CD4-positive, alpha-beta T cell treated with Interleukin-15 for 1 hour (primary cell): ENCODE measurements at places on chromosomes 7 and 10.

GRCh38 chr7:150329331-150330120 lies 6.2 kb upstream of the ACTR3C start:
- no peak for DNase-seq

GRCh38 chr10:42150428-42151061 lies 487.8 kb downstream of the ZNF33B start:
- DNase-seq = no peak

DNA sequence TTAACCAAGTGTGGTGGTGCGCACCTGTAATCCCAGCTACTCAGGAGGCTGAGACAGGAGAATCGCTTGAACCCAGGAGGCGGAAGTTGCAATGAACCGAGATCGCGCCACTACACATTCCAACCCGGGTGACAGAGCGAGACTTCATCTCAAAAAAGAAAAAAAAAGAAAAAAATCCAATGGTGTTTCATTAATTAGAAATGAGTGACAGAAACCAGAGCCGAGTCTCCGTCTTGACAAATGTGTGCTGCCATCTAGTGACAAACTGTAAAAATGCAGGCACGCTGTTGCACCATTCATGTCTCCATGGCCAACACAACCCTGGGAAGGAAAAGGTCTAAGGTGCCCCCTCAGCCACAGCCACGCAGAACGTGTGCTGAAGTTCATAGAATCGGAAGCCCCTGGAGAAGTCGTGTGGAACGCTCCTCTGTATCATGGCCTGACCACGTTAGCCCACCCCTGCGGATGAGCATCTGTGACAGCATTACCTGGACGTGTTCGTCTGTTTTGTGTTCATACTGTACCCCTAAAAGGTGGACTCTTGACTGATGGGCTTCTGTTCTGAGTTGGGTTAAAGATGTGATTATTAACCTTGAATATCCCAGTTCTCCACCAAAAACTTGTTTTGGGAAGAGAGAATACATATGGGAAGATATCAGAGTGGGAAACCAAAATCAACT lies 94.9 kb downstream of the LYZL2 start:
- DNase-seq = peak; percentile 76

GRCh38 chr10:89963451-89964102 lies 262.2 kb downstream of the KIF20B start:
- DNase-seq = no peak

DNA sequence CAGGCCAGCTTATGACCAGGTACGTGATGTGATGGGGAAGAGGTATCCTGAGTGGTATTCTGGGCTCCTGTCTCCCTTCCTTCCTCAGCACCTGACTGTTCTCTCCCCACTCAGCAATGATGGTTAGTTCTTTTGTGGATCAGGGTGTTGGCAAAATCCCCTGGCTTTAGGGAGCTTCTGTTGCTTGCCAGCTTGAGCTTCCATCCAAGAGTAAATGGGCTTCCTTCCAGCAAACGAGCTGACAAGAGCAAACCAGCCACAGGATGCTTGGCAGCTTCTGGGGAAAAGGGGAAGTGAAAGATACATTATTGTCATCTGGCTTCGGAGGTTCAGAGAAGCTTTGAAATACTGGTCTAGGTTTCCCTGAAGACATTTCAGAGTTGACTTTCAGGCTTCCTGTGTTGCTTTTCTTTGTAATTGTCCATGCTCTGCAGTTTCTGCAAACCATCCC lies 5.2 kb downstream of the DUSP5 start:
- peak; percentile 60 for DNase-seq

DNA sequence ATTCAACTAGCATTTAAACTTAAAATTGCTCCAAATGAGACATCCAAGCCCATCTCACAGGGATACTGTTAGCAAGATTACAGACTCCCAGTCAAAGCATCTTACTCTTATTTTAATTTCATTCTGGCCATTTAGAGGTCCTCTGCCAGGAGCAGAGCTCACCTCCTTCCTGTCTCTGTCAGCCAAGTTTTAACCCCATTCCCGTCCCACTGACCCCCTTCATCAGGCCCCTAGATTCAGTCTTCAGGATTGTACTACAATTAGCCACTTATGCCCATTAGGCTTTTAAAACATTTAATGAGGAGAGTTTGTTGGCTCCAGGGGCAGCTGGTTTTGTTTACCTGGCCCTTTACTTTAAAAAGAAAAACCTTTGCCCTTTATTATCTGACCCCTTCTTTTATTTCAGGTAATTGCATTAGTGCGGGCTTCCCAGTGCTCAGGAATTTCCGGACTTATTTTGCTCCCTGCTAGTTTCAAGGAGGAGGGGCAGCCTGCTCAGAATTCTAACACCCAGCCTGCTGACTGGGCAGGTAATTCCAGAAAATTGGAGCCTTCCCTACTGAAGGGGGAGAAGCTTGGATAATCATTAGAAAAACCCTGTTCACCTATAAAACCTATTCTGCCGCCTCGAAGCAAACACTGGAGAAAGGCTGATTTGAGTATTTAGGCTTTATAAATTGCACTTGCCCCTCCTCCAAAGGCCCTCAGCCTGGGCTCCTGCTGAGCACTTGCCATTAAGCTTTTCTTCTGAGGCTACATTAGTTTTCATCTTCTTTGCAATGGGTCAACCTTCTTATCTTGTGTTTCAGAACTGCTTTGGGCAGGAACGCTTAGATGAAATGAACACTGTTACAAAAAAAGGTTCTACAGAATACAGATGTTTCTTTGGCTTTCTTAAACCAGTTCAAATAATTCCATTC lies 200.5 kb upstream of the HPS1 start:
- no peak for DNase-seq

- no peak for DNase-seq
Measured at GRCh38 chr10:716821-717220, 27.4 kb upstream of the DIP2C start.

DNA sequence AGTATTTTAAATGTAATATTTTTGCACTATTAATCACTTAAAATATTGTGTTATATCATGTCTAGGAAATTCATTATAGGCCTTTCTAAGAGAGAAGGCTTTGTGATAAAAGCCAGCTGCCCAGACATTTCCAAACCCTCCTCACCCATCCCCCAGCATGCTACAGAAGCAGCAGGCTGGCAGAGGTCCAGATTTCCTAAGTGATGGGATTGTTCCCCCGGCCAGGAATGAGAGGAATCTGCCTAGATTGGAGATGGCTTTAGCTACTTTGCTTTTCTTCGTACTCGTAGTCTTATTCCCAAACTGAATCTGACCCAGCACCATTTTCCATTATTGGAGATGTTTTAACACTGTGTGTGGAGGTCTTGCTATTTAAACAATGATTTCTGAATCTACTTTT lies 29.4 kb downstream of the CDK14 start:
- DNase-seq = no peak

- DNase-seq = no peak
Measured at GRCh38 chr7:141610671-141611070, 59.5 kb downstream of the AGK start.

- DNase-seq = no peak
Measured at GRCh38 chr10:48694371-48695030, 9.8 kb downstream of the WDFY4 start.

DNA sequence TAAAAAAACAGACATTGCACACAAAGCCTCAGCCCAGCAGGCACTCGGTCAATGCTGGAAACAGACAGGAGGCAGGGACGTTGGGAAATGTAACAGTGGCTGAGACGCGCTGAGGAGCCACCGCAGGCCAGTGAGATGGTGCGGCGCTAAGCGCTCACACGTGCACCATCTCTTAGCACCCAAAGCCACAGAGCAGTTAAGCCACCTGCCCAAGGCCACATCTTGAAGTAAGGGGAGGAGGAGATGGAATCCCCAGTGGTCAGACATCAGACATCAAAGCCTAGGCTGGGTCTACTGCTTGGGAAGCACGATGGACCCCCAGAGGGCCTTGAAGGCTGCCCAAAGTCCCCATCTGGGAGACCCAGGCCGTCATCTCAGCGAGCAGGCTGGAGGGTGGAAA lies 15.6 kb downstream of the LAT2 start:
- DNase-seq = no peak

- no peak for DNase-seq
Measured at GRCh38 chr7:121504482-121504881, 108.4 kb upstream of the FAM3C start.

DNA sequence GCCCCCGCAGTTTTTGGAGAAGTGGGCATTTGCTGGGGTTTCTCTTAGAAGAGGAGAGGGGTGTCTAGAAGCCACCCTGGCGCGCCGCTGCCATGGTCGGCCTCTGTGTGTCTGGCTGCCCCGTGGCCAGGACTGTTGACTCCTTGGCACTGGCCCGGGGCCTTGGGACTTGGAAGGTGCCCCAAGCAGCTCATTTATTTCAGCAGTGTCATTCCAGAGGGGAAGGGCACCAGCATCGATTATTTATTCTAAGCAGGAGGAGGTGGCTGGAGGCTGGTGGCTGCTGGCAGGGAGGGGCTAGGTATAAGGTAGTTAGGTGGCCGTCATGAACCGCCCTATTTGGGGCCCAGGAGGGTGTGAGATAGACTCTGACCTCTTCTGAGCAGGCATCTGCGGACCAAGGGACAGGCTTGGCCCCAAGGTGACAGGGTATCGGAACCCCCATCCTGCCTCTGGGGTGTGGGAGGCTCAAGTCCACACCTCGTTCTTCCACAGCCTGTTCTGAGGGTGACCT lies 1.6 kb downstream of the GTF2IRD1 start:
- no peak for DNase-seq

DNA sequence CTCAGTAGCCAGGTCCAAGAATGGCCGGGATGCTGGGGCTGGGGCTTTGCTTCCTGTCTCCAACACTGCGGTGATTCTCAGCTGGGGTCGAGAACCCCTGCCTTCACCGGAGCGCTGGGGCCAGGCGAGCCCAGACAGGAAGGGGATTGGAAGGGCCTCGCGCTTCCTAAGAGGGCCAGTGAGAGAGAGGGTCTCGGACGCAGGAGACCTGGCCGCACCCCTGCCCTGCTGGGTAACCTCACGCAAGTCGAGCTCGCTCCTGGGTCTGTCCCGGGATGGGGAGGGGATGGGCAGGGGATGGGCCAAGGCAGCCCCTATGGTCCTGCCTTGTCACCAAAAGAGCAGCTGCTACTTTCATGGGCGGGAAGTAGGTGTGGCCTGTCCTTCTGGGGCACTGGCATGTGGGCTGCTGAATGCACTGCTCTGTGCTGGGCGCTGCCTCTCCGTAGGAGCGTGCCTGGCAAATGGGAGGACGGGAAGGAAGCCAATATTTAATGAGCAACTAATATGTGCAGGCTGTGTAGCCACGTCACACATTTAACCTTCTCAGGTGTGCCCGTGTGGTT lies 20.0 kb downstream of the KCNK18 start:
- no peak for DNase-seq

GRCh38 chr10:21487416-21488180 lies 37.9 kb downstream of the SKIDA1 start:
- DNase-seq = no peak

DNA sequence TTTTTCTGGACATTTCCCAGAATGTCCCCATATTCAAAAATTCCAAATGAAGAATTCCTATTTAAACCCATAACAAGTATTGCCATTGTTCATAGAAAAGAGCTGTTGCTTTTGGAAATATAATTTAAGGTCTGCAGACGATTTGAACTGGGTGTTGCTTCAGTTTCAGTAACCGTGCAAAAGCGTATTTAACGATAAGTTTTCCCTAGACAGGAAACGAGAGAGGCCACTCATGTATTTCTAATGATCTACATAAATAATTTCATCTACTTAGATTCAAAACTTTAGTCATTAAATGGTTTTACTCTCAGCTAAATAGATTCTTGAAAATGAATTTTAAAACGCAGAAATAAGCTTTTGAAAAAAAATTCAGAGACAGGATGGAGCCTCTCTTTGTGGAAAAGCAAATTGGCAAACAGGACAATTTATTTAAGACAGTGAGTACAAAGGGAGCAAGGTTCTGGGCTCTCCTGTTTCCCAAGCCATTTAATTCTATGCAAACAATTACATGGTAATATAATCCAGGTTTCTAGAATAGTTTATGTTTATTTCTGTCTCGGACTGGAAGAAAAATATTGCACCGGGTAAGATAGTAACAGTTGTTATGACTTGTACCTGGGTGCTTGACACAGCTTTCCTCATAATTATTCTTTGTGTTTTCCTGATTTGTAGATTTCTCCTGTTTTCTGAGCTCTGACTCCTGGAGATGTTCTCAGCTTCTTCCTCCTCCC lies 263.0 kb downstream of the BAMBI start:
- no peak for DNase-seq

- DNase-seq = peak; percentile 5
Measured at GRCh38 chr10:48457949-48458661, 146.8 kb downstream of the ARHGAP22 start.

- no peak for DNase-seq
Measured at GRCh38 chr10:35890676-35891495, 248.8 kb upstream of the FZD8 start.

GRCh38 chr7:512146-512510 lies 7.5 kb downstream of the PDGFA start:
- no peak for DNase-seq

- DNase-seq = no peak
Measured at GRCh38 chr10:25288181-25288580, 113.4 kb downstream of the GPR158 start.

DNA sequence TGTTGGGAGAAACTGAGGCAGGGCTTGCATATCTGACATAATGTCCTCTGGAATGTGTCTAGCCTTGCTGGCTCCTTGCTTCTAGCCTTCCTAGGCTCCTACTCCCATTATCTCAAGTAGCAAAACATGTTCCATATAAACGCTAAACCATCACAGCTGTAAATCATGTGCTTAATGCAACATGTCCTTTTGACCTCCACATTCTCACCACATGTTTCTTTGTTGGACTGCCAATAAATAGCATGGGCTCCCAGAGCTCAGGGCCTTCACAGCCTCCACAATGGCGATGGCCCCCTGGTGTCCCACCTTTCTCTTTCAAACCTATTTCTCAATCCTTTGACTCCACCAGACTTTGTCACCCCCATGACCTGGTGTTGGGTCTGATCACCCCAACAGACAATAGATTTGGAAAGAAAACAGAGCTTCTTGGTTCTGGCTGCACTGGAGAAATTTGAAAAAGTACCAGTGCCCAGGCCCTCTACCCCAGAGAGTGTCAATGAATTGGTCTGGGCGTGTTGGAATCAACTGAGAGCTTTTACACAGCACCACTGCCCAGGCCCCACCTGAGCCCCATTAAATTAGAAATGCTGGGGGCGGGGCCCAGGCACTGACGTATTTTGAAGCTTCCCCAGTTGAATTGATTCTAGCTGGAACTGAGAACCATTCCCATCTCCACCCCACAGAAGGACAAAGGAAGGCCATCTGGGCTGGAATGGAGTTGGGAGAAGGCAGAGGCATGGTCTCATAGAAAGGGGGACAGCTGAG lies 41.3 kb upstream of the GGCT start:
- no peak for DNase-seq

GRCh38 chr10:111344804-111345203 lies 268.0 kb downstream of the ADRA2A start:
- no peak for DNase-seq

GRCh38 chr7:90094030-90094429 lies 60.2 kb upstream of the STEAP1 start:
- DNase-seq = no peak

- DNase-seq = no peak
Measured at GRCh38 chr7:148436135-148436534, 154.4 kb upstream of the C7orf33 start.

GRCh38 chr7:31335884-31336201 lies 4.7 kb downstream of the NEUROD6 start:
- no peak for DNase-seq

GRCh38 chr7:153641199-153641598 lies 411.0 kb upstream of the DPP6 start:
- no peak for DNase-seq
